CD4-positive, alpha-beta T cell treated with Interleukin-4 for 4 hours (primary cell): ENCODE measurements at places on chromosomes 11 and 22.

- no peak for DNase-seq
Observed at GRCh38 chr22:38863531-38864131, 8.4 kb downstream of the CBX6 start.

DNA sequence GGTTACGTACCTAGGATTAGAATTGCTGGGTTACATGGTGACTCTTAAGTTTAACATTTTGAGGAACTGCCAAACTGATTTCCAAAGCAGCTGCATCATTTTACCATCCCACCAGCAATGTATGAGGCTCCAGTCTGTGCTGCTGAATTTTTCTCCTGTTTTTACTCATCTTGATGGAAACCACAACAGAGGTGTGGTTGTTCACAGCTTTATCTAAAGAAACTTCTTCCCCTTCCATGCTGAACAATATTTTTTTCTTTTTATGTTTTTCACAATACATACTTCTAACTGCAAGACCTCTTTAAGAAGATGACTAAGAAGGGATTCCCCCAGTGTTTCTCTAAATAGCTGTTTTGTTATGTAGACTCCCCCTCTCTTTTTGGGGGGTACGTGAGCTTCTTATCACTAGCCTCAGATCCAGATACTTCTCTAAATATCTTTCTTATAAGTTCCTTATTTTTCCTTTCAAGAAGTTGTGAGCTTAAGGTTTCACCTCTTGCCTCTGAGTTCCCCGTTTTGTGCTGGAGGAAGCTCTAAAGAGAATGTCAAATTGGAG is 24.0 kb downstream of the TCP11L1 start:
- peak; percentile 27 for DNase-seq

GRCh38 chr11:68303083-68303482 is 9.3 kb upstream of the LRP5 start:
- no peak for DNase-seq

GRCh38 chr22:43263645-43264514 is 76.9 kb upstream of the TTLL12 start:
- DNase-seq = peak; percentile 92

DNA sequence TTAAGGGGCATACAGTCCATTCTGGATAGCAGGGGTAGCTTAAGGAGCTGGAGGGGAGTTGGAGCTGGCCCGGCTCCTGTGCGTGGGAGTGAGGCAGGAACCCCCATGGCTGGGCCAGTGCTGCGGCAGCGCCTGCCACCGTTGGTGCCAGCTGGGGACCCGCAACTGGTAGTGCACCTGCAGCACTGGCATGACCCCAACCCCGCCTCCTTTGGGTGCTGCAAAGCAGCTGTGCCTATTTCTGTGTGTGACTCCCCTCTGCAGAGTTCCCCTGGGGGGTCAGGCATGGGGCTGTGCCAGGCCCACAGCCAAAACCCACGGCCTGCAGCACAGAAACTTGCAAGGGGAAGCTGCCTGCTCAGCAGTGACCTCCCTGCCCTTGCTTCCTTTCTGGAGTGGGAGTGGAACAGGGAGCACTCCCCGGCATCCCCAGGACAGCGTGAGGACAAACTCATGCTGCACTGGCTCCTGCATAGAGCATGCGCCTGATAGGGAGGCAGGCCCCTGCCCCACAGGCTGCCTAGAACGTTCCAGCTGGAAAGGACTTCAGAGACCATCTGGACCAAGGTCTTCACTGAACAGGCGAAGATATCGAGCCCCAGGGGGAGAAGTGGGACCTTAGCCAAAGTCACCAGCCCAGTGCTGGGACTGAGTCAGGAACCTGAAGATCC is 26.2 kb upstream of the RAB1B start:
- no peak for DNase-seq
